Naive thymus-derived CD4-positive, alpha-beta T cell (primary cell): ENCODE measurements at places on chromosomes 2 and 18. TPM values are rescaled to one million over a fixed set of nuclear protein-coding genes. Genes with fewer than 3 reads are reported as not detected.

The CRACDL gene
- total RNA-seq: 0.79 TPM

The UGT1A4 gene
- not detected for total RNA-seq

- no peaks in the 10 kb centered on the region for H3K36me3 ChIP-seq
- no peak overlapping the region for H3K4me3 ChIP-seq
- no peaks in the 10 kb centered on the region for H3K4me1 ChIP-seq
- H3K27ac ChIP-seq: no peak overlapping the region
Observed at GRCh38 chr18:10504723-10505122, 21.1 kb upstream of the NAPG start.

- H3K4me3 ChIP-seq: no peak overlapping the region
- H3K27me3 ChIP-seq: no peaks in the 10 kb centered on the region
- H3K36me3 ChIP-seq: no peaks in the 10 kb centered on the region
- no peak overlapping the region for H3K27ac ChIP-seq
- no peaks in the 10 kb centered on the region for H3K4me1 ChIP-seq
- DNase-seq: no peak
Observed at GRCh38 chr2:96340493-96341414, 5.2 kb downstream of the NCAPH start.

- H3K27me3 ChIP-seq: no peaks in the 10 kb centered on the region
- DNase-seq: no peak
- no peak overlapping the region for H3K4me3 ChIP-seq
- H3K4me1 ChIP-seq: no peaks in the 10 kb centered on the region
Observed at GRCh38 chr18:32333781-32334180, 136.9 kb downstream of the GAREM1 start.

DNA sequence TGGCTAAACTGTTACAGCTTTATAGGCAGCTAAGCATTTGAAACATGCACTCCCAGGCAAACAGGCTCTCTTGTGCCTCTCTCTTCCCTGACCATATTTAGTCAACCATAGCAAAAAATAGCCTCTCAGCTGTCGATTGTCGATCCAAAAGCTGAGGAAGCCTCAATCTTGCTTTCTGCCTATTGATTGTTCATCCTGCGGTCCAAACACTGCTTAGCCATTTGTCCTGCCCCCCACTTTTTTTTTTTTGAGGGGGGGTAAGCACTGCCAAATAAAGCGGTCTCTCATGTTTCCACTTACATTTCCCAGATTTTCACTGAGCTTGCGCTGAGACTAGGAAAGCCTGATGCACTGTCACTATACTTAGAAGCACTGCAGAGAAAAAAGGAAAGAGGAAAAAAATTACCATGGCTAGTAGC lies 90.8 kb downstream of the MIB1 start:
- no peaks in the 10 kb centered on the region for H3K36me3 ChIP-seq
- H3K4me3 ChIP-seq: no peak overlapping the region
- no peaks in the 10 kb centered on the region for H3K27me3 ChIP-seq
- no peak overlapping the region for H3K27ac ChIP-seq
